Tibial nerve (tissue), 4 donors: ENCODE measurements at places on chromosomes 16 and 17.

- no peak for DNase-seq
Measured at GRCh38 chr17:76784926-76785325, 47.0 kb downstream of the MFSD11 start.

GRCh38 chr17:71828182-71828596 lies 292.6 kb upstream of the SOX9 start:
- no peak for DNase-seq

GRCh38 chr17:43949781-43950180 lies 4.0 kb downstream of the PYY start:
- DNase-seq: no peak

GRCh38 chr16:65788434-65789140 lies 577.9 kb upstream of the CDH5 start:
- no peak for DNase-seq

GRCh38 chr16:23407436-23408127 lies 45.4 kb downstream of the COG7 start:
- no peak for DNase-seq

- no peak for DNase-seq
Measured at GRCh38 chr17:58007781-58008706, 998 bp upstream of the SRSF1 start.

DNA sequence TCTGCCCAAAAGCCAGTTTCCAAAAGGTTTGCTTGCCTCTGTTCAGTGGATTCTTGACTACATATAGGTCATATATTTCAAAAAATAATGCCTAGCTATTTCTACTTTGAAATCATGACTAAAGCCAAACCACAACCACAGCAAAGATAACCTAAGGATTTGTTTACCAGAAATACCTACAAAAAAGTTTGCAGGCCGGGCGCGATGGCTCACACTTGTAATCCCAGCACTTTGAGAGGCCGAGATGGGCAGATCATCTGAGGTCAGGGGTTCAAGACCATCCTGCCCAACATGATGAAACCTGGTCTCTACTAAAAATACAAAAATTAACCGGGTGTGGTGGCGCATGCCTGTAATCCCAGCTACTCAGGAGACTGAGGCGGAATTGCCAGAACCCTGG lies 15.2 kb downstream of the CARHSP1 start:
- no peak for DNase-seq
